ENCODE measurements at places on chromosomes 1 and 21. TPM values are rescaled to one million over a fixed set of nuclear protein-coding genes. Genes with fewer than 3 reads are reported as not detected.

- DNase-seq, result no peak
Observed at GRCh38 chr1:8232036-8232757, 85.7 kb upstream of the SLC45A1 start.

DNA sequence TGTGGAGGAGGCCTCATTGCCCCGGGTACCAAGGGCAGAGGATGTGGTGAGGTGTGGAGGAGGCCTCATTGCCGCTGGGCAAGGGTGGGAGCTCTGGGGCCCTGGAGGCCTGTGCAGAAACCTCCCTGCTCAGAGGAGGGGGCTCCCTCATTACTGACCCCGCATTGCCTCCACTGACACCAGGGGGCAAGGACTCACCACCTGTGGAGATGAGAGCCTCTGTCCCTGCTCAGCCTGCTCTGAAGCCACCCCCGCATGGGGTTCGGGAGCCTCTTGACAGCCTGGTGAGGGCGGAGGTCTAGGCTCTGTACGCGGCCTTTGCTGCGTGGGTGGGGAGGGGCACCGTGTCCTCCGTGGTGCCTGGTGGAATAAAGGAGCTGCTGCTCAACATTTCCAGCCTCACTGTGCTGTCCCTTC is 95.0 kb upstream of the COL6A1 start:
- no peak for DNase-seq

DNA sequence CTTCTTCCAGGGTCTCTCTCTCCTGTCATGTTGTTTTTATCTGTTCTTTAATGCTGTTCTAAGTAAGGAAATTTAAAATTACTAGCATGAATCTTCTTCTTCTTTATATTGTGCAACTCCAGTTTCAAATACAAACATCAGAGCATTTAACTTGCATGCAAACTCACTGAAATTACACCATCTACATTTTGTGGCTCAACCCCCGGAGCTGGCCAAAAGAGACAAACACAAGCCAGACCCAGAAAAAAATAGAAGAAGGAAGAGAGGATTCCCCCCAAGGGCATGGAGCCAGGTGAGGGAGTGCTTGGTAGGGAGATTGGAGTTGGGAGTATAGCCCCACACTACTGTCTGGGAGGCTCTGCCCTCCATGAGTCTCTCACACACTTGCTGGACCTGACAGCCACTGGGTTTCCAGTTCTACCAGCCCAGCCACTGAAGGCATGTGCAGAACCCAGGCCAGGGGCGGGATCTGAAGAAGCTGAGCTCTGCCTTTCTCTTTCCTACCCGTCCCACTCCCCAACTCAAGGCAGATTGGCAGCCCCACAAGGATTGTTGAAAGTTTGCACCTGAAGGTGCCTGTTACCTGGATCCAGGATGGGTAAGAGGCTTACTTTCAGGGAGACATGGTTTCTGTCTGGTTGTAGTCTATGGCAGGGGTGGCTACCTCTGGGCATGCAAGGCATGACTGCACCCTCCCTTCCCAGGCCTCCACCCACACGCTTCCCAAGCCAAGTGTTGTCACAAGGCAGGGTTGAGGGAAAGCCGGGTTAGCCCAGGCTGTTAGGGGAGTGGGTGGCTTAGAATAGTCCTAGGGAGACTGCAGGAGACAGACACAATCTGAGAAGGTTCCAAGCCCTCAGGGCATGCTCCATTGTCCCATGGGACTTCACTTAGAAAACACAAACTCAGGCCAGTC is 297.2 kb downstream of the TGFB2 start:
- DNase-seq, result no peak

Gene ZBTB18
- 13.1 TPM for polyA plus RNA-seq

GRCh38 chr1:219020846-219021245 is 152.8 kb upstream of the LYPLAL1 start:
- no peak for DNase-seq

Gene OR2M3
- not detected for polyA plus RNA-seq

Gene RCSD1
- 19.9 TPM for polyA plus RNA-seq

Gene RNF19B
- 15.0 TPM for polyA plus RNA-seq

GRCh38 chr1:80640978-80641377 is 1159.8 kb upstream of the ADGRL2 start:
- DNase-seq, result no peak

- no peak for DNase-seq
Observed at GRCh38 chr1:201702936-201703335, 126.0 kb upstream of the IPO9 start.

DNA sequence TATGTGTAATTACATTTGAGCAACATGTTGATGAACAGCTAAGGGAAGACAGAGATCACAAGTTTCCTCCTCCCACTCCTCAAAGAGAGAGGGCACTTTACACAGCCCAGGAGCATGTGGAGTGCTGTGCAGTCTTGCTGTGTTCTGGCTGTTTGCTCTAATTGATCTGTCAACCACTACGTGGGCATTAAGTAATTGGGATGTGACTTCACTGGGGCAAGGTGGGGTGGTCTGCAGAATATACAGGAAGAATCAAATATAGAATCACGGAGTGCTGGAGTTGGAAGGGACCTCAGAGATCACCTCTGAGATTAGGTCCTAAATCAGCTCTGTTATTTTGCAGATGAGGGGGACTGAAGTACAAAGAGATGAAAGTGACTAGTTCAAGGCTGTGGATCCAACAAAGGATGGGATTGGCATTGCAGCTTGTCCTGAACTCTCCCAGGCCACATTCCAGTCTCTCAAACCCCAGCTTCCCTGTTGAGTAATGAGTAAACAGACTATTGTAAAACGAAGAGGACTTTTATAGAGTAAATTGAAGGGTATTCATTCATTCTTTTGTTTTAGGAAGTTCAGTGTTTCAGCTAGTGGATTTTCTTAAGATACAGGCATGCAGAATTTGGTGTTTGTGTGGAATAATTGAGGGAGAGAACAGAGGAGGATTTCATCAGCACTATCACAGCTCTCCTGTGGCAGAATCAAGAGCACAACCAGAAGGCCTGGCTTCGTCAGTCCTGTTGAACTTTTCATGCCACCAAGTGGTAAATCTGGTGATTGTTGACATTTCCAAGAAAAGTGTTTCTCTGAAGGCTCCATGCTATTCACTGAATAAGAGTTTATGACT is 22.4 kb downstream of the NOS1AP start:
- DNase-seq, result no peak

DNA sequence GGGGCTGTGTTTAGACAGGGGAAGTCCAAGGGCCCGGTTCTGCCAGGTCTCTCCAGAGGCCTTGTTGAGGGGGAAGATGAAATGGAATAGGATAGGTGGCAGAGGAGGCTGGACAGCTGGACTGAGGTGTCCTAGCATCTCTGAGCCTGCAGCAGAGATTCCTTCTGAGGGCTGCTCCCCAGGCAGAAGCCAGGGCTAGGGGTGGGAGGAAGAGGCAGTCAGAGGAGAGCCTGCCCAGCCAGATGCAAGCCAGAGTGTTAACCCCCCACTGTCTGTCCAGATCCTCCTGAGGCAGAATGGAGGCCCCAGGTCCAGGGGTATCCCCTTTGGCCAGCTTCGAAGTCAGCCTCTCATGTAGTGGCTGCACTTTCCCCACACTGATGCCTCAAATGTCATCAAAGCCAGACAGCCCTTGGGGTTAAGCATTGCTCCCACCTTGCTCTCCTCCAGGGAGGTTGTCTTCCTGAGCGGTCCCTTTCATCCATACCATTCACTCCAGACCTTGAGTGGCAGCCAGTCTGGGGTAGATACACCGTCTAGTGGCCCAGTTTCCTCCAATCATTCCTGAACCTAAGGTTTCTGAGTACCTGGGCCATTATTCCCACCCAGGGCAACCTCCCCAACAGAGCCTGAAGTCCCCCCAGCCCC is 1.7 kb downstream of the CSF1 start:
- DNase-seq, result no peak

Gene CITED4
- 8.8 TPM for polyA plus RNA-seq

DNA sequence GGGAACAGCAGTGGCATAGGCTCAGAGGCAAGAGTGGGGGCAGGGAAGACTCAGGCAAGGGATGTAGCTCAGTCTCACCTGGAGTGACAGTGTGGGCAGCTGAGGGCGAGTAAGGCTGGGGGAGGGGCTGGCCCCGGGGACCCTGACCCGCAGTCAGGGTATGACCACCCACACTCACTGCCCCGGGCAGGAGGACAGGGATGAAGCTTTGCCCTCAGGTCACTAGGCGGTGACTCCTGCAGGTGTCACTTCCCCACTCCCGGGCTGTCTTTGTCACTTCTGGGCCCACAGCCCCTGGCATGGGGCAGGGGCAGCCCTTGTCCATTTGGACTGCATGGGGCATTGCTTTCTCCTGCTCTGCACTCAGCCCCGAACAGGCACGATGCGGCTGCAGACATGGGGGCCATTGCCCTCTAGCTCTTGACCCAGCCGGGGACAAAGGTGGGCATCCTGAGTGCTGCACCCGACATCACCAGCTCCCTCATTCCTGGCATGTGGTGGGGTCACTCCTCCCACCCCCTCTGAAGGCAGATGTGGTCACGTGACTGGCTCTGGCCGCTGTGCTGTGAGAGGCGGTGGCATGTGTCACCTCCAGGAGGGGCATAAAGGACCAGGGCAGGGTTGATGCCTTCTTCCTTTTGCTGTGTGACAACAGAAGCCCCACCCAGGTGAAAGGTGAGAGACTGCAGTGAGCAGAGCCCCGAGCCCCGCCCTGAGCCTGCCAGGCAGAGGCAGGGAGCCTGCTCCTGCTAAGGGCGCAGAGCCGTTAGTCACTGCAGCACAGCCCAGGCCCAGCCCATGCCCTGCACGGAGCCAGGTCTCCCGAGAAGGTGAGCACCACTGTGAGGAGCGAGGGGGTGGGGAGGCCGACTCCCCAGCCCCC is 66.0 kb downstream of the MATN1 start:
- DNase-seq, result no peak

Gene GBP3
- 10.2 TPM for polyA plus RNA-seq

DNA sequence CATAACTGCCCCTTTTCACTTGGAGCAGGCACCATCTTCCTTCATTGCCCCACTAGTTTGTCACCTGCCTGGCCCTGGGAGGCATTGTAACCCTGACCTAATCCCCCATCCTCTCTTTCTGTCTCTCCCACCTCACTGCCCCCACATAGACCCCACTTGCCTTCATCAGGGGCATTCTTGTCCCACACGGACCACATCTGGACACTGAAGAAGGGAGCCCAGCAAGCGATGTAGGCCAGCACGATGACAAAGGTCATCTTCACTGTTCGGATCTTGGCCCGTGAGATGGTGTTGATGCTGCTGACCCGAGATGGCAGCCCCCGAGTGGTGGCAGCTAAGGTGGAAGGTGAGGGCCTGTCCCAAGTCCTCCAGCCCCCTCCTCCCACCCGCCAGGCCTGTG is 1.4 kb downstream of the AVPR1B start:
- no peak for DNase-seq

Measured in urinary bladder (tissue), 4 donors.